ENCODE measurements at places on chromosomes 12 and 14. TPM values are rescaled to one million over a fixed set of nuclear protein-coding genes. Genes with fewer than 3 reads are reported as not detected.

The WIF1 gene
- not detected for total RNA-seq

The OAS2 gene
- 1.7 TPM for total RNA-seq

The TMEM132C gene
- total RNA-seq = not detected

The ZNF384 gene
- 6.4 TPM for total RNA-seq

The SIRT4 gene
- 1.4 TPM for total RNA-seq

The CYP46A1 gene
- total RNA-seq = 0.12 TPM

The ANKS1B gene
- total RNA-seq = 0.55 TPM

DNA sequence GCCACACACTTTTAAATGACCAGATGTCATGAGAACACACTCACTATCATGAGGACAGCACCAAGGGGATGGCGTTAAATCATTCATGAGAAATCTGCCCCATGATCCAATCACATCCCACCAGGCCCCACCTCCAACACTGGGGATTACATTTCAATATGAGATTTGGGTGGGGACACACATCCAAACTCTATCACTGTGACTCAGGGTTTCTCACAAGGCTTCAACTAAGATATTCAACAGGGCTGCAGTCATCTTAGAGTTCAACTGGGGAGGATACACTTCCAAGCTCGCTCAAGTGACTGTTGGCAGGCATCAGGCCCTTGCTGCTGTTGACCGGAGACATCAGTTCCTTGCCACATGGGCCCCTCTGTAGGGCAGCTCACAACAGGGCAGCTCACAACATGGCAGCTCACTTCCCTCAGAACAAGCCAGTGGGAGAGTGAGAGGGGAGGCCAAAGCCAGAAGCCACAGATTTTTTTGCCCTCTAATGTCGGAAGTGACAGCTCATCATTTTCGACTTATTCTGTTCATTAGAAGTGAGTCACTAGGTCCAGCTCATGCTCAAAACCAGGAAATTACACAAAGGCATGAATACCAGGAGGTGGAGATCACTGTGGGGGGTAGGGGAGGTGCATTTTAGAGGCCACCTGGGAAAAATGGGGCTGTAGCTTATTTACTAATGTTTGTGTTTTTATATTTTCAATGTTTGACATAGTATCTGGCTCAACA is 50.8 kb upstream of the PTHLH start:
- DNase-seq = peak; percentile 93

DNA sequence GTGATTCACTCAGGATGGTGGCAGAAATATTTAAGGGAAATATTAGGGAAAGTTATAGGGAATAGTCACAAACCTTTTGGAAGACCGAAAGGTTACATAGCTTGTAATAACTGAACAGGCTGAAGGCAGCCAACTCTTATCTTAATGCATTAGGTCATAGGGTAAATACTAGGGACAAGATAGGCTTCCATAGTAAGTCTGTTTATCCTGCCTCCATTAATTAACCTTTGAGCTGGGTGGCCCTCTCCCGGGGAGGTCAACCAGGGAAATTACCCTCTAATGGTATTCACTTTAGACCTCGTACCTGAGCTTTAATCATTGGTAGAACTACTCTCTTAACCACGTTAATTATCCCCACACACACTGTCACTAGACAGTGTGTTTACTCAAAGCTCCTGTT is 981.8 kb downstream of the SLC16A7 start:
- DNase-seq = no peak

DNA sequence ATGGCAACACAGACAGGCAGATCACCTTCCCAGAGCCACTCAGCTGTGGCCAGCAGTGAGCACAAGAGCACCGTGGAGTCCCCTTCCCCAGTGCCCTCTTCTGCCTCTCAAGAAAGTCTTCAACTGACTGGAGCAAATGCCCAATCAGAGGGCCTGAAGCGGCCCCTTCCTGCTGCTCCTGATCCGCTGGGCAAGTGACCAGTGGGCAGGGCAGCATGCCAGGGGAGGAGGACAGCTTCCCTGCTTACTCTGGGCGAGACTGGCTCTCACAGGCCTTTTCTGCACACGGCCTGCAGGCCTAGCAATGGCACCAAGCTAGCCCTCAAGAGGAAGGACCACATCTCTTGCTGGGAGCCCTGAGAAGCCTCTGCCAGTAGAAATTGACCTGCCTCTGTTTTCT is 890 bp downstream of the KRT71 start:
- no peak for DNase-seq

- DNase-seq = no peak
Measured at GRCh38 chr14:81319314-81319713, 80.8 kb downstream of the STON2 start.

DNA sequence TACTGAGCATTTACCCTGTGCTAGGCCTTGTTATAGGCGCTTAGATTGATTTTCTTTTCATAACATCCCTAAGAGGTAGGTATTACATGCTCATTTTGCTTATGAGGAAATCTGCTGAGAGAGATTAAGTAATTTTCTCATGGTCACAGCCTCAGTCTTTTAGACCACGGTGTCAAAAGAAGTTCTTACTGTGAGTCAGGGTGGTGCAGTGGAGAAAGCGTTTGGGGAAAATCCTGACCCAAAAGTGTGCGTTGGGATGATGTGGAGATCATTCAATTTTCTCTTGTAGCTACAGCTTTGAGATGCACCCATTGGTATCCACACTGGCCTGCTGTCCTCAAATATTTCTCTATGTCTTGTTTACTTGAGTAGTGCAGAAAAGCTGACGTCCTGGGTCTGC is 8.2 kb downstream of the ANG start:
- no peak for DNase-seq

GRCh38 chr14:88695870-88696269 is 96.9 kb downstream of the EML5 start:
- DNase-seq = no peak

DNA sequence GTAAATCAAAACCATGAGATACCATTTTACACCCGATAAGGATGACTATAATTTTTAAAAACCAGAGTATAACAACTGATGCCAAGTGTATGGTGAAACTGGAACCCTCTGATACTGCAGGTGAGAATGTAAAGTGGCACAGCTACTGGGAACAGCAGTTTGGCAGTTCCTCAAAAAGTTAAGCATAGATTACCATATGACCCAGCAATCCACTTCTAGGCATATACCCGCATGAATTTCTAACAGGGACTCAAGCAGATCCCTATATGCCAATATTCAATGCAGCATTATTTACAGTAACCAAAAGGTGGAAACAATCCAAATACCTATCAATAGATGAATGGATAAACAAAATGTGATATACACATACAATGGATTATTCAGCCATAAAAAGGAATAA is 57.4 kb downstream of the BAZ1A start:
- no peak for DNase-seq

Measured in A172 (cell line).